Hematopoietic multipotent progenitor cell treated with erythropoietin and hydrocortisone succinate and interleukin-3 and kit ligand, for 6 days (in vitro differentiated cells): ENCODE measurements at places on chromosomes 2 and 18.
A peak's percentile ranks its signal among the peaks of the same experiment; 100 is the strongest.

- DNase-seq: peak; percentile 27
These were observed 8.1 kb downstream of the SP9 start for GRCh38 chr2:174342686-174343342.

GRCh38 chr2:134625311-134625710 lies 93.5 kb downstream of the TMEM163 start:
- DNase-seq: no peak

- DNase-seq: no peak
These were observed 77.0 kb downstream of the PRKCE start for GRCh38 chr2:45728458-45728942.

- DNase-seq: no peak
These were observed 909.2 kb upstream of the FANCL start for GRCh38 chr2:59150217-59150849.

- DNase-seq: no peak
These were observed 11.0 kb upstream of the RALB start for GRCh38 chr2:120241684-120242083.

DNA sequence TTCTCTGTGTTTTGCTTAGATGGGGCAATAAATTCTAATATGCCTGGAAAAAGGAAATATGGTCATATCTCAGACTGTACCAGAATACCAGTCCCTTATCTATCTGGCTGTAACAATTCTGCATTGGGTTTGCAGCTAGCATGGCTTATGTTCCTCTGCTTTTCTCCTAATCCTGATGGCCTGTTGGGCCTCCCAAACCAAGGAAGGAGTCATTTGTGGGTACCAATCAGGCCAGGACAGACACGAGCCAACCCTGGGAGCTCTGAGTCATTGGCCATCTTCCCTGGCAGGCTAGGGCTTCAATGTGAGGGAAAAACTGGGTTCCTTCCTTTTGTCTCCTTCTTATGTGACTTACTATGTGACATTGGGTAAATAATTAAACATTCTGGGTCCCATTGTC lies 12.0 kb downstream of the SMARCAL1 start:
- peak; percentile 8 for DNase-seq
